NCI-H1417 (cell line): ENCODE measurements at places on chromosomes 12 and 14.

DNA sequence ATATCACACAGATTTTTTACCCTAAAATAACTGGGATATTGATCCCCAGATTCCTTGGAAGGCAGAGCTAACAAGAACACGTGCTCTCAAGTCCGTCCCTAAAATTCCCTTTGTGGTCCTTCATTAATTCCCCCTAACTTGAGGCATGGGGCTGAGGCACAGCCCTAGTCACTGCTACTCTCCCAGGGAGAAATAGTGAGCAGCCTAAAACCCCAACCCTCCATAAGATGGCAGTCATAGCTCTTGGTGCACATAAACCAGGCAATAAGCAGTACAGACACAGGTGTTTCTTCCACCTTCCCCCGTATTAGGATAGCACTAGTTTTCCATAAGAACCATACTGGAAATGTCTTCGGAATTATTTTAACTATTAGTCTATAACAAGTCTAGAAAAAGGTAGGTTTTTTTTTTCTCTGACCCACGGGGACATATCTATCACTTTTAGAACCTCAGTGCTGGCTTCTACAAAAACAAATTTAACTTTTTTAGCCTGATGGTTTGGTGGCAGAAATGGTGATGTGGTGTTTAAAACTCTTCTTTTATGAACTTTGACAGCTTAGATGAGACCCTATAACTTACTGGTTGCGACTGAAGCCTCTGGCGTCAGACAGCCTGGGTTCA, 3.1 kb upstream of the ARHGEF40 start:
- peak; percentile 40 for DNase-seq

DNA sequence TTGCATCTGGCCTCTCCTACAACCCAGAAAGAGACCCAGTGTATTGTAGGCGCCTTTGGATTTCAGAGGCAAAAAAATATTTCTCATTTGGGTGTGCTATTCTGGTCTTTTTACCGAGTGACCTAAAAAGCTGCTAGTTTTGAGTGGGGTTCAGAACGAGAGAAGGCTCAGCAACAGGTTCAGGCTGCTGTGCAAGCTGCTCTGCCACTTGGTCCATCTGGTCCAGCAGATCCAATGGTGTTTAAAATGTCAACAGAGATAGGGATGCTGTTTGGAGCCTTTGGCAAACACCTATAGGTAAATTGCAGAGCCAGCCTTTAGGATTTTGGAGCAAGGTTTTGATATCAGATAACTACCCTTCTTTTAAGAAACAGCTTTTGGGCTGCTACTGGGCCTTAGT, 25.3 kb upstream of the DYRK2 start:
- DNase-seq = no peak

DNA sequence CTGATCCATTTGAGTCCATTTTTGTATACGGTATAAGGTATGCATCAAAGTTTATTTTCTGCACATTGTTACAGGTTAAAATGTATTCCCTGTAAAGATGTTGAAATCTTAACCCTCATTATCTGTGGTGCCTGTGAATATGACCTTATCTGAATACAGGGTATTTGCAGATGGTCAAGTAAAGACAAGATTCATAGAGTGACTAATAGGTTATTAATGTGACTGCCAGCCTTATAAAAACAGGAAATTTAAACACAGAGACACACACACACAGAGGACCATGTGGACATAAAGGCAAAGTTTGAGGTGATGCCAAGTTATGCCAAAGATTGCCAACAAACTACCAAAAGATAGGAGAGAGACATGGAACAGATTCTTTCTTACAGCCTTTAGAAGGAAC, 347.2 kb upstream of the DCN start:
- DNase-seq = no peak

- DNase-seq = no peak
Measured at GRCh38 chr14:60670989-60671388, 21.7 kb upstream of the SIX1 start.

GRCh38 chr14:102965971-102966655, 43.6 kb downstream of the AMN start:
- DNase-seq = no peak

DNA sequence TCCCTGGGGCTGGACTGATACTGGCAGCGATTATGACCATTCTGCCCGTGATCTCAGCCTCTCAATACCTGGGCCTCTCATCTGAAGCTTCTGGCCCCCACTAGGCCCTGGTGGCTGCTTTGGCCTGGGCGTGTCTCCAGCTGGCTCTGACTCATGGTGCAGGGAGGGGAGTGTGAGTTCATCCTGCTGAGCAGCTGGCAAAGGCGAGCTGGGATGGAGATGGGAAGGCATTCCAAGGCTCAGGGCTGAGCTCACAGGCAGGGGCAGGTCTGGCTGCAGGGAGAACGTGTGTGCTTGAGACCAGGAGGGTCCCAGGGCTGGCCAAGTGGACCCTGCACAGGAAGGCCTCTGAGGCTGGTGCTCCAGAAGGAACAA, 221.8 kb downstream of the TMEM121 start:
- DNase-seq = peak; percentile 52

- DNase-seq = no peak
Measured at GRCh38 chr14:32382704-32383103, 53.6 kb downstream of the AKAP6 start.

GRCh38 chr14:91244501-91244901, at the start of gene GPR68:
Gene GPR68, minus strand, starts transcription at chr14:91244704. Its CDS starts 9,654 bp downstream, at chr14:91235050.
- DNase-seq = peak; percentile 37

- no peak for DNase-seq
Measured at GRCh38 chr14:71202881-71203280, 295.6 kb downstream of the PCNX1 start.

- peak; percentile 79 for DNase-seq
Measured at GRCh38 chr14:103185051-103186029, 62.1 kb downstream of the TNFAIP2 start.

DNA sequence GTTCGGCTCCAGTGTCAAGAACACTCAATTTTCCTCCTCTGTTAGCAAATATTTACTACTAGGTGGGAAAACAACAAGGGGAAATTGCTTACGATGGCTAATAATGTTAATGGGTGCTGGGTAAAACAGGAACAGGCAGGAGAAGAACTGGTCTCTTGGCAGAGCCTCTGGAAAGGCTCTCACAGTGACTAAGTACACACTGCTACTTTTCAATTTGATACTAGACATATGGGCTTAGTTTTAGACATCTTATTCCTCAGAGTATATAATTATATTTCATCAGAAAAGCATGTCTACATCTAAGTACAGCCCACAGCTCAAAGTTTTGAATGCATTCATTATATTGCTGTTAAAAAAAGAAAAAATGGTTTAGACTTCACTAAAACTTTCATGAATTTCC, 65.4 kb upstream of the SAV1 start:
- DNase-seq = no peak

DNA sequence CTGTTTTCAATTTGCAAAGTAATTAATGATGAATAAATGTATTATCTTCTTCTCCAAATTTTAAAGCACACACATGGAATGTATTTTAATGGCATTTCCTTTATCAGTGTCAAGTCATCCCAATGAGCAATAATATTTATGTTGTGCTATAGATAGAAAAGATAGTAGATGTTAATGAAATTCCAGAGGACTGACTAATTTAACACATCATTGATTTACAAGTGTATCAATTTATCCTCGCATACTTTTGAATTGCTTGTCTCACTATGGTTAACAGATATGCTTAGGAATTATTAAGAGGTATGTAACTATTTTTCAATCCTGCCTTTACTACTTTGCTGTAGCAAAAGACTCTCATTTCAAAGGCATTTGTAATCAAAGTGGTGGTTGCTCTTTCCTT, 842.9 kb downstream of the SLC6A15 start:
- DNase-seq = no peak

GRCh38 chr12:108078428-108078827, 50.7 kb upstream of the WSCD2 start:
- DNase-seq = no peak

DNA sequence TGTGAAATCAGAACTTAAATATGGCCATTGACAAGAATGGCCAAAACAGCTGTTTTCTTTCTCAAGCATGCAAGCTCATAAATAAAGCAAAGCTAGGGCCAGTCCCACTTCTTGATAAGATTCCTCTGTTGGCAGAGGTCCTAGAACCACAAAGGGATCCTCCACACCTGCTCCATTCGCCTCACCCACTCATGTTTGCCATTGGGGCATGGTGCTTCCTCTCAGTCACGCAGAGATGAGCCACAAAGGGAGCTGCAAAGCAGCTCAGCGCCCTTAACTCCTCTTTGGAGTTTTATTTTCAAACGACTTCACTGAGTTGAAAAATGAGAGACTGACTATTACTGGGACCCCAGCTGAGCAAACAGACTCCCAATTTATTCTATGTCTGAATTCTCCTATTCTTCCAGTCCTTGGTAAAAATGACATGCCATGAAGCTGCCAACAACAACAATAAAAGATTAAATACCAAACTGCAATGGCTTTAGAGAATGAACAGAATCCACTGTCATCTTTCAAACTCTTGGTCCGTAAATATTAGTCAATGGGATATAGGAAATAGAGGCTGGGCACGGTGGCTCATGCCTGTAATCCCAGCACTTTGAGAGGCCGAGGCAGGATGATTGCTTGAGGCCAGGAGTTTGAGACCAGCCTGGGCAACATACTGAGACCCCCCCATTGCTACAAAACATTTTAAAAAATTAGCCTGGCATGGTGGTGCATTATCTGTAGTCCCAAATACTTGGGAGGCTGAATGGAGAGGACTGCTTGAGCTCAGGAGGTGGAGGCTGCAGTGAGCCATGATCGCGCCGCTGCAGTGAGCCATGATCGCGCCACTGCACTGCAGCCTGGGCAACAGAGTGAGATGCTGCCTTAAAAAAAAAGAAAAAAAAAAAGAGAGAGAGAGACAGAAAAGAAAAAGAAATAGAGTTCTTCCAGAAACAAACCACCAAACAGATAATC, 16.4 kb downstream of the MANSC1 start:
- peak; percentile 47 for DNase-seq

DNA sequence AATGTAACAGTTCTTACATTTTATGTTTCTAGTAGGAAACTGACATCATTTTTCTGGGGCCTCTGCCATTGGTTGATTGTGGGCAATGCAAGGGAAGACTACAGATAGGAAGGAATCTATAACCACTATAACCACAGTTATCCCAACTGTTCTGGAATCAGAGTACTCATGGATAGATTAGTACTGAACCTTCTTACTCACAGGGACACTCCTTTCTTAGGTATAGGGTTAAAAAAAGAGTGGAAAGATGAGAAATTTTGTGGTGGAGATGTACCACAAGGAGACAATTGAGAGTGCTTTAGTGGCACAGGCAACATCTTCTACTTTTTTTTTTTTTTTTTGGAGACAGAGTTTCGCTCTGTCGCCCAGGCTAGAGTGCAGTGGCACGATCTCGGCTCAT, 21.0 kb downstream of the TMEM116 start:
- no peak for DNase-seq

DNA sequence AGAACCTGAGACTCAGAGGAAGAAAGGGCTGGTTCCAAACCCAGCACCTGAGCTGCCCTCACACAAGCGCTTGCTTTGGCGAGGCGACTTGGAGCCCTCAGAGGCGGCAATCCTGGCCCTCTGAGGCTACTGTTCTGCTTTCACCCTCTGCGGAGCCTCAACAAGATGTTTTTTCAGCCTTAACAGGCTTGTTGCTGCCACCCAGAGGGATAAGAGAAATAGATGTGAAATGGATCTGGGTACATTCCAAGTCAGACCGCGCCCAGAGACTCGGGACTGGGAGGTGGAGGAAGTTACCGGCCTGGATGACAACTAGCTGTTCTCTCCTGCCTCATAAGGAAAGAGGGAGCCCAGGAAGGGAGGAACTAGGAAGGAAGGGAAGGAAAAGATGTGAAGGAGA, 89.6 kb downstream of the TTC7B start:
- DNase-seq = no peak

DNA sequence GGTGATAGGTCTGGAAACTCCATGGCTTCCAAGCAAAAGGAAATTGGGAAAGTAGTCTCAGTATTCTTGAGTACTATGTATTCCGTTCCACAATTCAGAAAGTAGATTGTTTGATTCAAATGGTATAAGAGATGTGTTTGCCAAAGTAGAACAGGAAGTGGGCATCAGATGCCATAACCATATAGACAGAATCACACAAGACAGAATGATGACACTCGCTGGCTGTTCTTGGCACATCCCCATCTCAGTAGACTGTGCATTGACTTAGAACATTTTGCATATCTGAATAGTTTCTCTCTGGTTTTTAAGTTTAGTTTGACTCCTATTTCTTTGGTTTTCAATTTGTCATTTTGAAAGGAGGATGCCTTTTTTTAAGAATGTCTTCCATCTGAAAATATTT, 221.1 kb upstream of the RGS6 start:
- DNase-seq = no peak
